Esophagus squamous epithelium (tissue), 5 donors: ENCODE measurements at places on chromosomes 6 and 20.

DNA sequence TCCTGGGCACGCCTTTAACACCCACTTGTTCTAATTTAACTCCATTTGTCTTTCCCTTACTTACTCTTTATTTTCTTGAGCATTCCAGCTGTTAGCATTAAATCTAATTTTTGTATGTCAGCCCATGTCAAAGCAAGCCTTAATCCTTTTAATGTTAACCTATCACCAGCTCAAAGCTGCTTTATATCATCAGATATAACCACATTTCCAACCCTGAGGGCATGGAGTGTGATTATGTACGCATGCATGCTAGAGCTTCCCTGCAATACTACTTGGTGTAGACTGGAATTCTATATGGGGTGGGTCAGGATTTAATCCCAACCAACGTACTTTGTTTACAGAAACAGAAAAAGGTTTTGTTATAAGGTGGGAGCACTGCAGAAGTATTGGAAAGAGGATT is 139.4 kb upstream of the HMGN3 start:
- H3K4me3 ChIP-seq = no peak overlapping the region
- DNase-seq = no peak
- no peaks in the 10 kb centered on the region for H3K36me3 ChIP-seq
- no peak overlapping the region for H3K27ac ChIP-seq
- H3K27me3 ChIP-seq = no peaks in the 10 kb centered on the region

GRCh38 chr6:53320964-53321363 is 27.8 kb downstream of the ELOVL5 start:
- peaks cover 56% of the 10 kb centered on the region for H3K4me1 ChIP-seq
- no peaks in the 10 kb centered on the region for H3K27me3 ChIP-seq
- no peak overlapping the region for H3K4me3 ChIP-seq
- peak overlapping the region; percentile 78 for H3K27ac ChIP-seq

- peak overlapping the region; percentile 64 for H3K27ac ChIP-seq
- no peaks in the 10 kb centered on the region for H3K27me3 ChIP-seq
- H3K4me1 ChIP-seq = peaks cover 16% of the 10 kb centered on the region
- H3K4me3 ChIP-seq = no peak overlapping the region
Observed at GRCh38 chr6:16496991-16497801, 258.8 kb downstream of the GMPR start.

DNA sequence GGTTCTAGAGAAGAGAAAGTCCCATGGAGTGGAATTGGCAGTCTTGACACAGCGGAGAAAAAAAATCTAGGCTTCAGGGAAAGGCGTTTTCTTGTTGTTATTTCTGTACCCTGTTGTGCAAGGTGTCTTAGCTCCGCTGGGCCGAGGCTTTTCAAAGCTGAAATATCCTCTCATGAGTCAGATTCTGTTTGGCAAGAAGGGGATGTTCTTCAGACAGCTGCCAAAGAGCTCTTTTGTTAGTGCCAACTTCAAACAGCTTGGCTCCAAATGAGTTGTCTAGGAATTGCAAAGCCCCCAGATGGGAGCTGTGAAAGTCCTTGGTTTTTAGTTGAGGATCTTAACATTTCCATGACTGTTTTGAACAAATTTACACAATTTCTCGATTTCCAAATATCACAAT is 45.6 kb downstream of the LRRN4 start:
- peak overlapping the region; percentile 59 for H3K27ac ChIP-seq
- peaks cover 6% of the 10 kb centered on the region for H3K36me3 ChIP-seq
- peaks cover 20% of the 10 kb centered on the region for H3K4me1 ChIP-seq
- peak; percentile 3 for DNase-seq
